CD4-positive, alpha-beta T cell treated with Interleukin-12 subunit alpha and Interleukin-12 subunit beta, for 1 hour (primary cell): ENCODE measurements at places on chromosomes 3 and 15.
A peak's percentile ranks its signal among the peaks of the same experiment; 100 is the strongest.

- DNase-seq = no peak
These were observed 399.2 kb upstream of the CNTN4 start for GRCh38 chr3:1699361-1699920.

- DNase-seq = no peak
These were observed 38.7 kb downstream of the ROBO1 start for GRCh38 chr3:79729096-79729495.

- no peak for DNase-seq
These were observed 134.2 kb downstream of the LIPC start for GRCh38 chr15:58566029-58566428.

DNA sequence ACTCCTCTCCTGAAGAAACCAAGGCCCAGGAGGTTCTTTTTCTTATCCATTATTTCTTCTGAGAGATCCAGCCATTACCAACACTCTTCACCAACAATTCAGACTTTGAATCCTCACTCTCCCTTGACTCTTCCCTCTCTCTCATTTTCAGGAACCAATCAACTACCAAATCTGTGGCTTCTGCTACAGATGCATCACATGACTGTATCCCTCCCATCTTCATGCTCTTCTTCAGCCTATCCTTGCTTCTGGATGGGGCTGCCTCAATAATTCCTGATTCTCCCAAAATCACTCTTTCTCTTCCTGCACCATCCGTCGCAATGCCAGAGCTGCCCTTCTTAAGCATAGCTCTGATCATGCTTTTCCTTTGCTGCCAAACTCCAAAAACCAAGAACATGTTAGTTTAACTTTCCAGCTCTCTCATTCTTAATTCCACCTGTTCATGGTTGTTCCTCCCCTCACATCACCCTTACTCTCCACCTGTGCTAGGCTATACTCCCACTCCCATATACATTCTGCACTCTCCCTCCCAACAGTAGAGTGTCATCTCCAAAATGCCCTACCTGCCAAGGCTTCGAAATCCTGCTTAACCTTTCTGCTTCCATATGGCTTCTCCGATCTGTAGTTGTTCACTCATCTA, 13.5 kb downstream of the PLD1 start:
- no peak for DNase-seq

- peak; percentile 76 for DNase-seq
These were observed 36.8 kb downstream of the ATP1B3 start for GRCh38 chr3:141913150-141913811.
